ENCODE measurements at places on chromosomes 5 and 9.
A peak's percentile ranks its signal among the peaks of the same experiment; 100 is the strongest.

DNA sequence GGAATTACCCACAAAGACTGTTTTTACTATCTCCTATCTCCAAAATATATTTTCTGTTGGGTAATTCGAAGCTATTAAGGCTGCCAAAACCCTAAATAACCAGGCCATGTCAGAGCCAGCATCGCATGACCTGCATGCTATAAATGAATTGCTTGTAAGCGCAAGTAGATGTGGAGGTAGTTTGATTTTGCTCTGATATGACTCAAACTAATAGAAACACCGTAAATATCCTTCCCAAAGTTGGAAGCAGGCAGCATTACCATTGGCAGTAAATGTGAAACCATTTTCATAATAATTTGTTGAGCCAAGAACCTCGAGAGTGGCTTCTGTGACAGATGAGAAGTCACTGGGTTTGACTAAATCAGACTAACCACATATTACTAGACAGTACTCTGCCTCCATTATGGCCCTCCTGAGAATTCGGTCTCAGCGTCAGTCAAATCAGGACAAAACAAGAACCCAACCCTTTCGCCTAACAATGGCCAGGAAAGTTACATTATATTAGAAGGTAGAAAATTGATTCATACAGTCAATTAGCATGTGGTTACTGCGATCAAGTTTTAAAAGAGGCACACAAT lies 289.8 kb downstream of the SPOCK1 start:
- no peak for DNase-seq

- DNase-seq: no peak
Observed at GRCh38 chr9:89363921-89364665, 45.8 kb downstream of the SECISBP2 start.

DNA sequence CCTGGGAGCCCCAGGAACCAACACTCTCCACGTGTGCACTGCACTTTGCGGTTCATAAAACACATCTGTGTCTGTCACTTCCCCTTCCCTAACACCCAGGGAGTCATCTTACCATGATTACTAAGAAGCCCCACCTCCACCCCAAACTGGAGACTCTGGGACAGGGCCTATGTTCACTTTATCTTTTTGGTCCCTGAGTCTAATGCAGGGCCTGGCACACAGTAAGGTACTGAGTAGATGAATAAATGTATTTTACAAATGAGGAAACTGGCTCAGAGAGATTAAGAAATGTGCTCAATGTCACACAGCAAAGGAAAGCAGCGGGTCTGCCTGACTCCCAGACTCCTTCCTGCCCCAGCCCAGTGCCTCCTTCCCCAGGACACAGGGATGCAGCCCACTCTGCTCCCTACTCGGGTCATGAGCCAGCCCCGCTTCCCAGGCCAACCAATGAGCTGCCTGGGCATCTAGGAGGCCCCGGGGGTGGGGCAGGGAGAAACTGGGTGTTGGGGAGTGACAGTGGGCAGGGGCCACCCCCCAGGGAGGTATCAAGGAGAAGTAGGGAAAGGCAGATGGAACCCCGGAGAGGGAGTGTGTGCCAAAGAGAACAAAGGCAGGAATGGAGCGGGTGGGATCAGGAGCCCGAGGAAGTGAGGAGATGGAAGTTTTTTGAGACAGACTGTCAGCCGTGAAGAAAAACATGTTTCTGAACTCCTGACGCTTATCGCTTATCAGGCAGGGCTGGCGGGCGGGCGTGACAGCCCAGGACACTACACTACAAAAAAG lies 30.5 kb downstream of the SHB start:
- no peak for DNase-seq

DNA sequence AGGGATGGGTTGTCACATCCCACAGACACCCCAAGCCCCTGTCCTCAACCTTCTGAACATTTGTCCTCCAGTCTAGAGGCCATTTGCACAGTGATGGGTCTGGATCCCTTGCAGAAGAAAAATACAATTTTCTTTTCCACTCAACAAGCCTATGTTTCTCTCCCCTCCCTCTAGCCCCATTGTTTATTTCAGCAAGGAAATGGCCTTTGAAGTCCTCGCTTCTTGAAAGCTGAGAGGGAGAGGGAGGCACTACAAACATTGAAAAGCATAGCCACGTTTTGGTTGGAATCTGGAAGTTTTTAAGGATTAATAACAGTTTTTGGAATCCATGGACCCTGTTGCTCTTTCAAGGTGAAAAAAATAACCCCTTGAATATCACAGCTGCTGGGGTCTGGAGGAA lies 24.0 kb upstream of the ARSI start:
- DNase-seq: no peak

- no peak for DNase-seq
Observed at GRCh38 chr5:133455676-133456075, 156.7 kb downstream of the FSTL4 start.

DNA sequence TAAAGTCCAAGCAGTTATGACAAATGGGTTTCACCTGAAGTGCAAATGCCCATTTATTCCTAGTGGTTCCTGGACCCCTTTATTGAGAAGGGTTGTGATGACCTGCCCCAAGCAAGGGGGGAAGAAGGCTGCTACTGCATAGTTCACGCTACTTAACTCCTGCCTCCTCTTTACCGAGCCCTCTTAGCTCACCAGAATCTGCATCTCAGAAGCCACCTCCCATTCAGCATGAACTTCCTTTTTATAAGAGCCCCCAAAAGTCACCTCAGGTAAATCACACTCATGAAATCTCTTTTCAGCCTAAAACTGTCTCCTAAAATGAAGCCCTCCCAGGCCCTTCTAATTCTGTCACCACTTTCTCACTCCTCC lies 26.6 kb upstream of the C9orf72 start:
- no peak for DNase-seq

DNA sequence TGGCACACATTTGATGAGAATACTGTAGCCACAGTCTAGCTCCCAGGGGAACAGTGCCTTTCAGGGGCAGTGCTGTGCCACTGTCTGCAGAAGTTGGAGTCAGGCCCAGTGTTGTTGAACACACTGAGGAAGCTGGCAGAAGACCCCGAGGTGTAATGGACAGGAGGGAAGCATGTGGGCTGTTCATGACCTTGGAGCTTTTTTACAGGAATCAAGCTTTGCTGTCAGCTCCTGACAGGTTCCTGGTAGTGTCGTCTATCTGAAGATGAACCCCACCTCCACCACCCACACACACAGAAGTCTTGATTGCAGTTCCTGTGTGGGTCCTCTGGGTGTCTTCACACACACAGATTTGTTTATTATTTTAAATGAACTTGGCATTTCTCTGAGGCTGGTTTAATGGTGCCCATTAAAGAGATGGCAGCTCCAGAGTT lies 40.3 kb upstream of the TNFAIP8 start:
- peak; percentile 67 for DNase-seq

DNA sequence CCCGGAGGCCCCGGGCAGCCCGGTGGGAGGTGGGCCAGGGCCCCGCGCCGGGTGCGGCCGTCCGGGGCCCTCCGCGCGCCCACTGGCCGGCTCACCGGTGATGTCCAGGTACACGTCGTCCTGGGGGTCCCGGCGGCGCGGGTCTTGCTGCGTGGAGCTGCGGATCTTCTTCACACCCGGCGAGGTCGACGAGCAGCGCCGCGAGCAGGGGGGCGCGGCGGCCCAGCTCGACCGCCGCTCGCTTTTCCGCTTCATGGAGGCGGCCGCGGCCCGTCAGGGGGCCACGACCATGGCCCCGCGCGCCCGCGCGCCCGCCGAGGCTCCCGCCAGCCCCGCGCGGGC lies 548 bp downstream of the CDC14B start:
- no peak for DNase-seq

DNA sequence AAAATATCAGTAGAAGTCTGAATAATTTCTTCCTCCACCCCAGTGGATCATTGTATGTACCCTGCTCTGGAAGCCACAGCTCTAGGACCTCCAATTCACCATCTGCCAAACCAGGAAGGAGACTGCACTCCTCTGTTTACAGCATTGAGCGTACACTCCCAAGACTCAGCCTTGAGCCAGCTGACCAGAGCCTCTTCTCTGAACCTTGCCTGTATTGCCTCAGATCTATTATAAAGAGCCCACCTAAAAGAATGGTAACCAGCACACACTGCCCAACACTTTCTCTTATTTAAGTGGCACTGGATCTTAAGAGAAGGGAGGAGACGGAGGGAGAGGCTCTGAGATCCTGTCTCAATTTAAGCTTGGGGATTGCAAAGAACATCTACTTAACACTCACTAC lies 217.8 kb upstream of the RASEF start:
- no peak for DNase-seq

DNA sequence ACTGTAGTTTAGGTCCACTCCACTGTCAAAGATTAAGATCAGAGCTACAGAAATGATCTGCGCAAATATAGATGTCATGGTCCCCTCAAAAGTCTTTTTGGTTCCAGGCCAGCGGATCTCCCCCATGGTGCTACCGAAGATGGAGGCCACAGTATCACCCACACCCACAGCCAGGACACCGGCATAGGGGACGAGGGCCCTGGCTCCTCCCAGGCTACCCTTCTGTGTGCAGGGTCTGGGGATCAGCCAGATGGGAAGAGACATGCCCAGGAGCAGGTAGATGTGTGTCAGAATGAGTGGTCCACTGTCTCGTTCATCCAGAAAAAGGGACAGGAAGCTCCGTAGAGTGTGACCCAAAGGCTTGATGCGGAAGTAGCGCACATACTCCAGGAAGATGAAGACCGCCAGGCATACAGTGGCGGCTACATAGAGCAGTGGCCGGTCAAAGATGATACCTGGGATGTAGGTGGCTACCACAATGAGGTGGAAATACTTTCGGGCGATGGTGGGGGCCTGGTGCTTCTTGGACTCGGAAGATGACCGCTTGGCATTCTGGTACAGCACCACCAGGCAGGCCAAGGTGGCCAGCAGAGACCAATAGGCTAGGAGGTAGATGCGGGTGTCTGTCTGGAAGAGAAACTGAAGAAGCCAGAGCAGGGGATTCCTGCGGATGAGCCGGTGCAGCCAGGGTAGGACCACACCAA lies 1.5 kb downstream of the DOLK start:
- no peak for DNase-seq

GRCh38 chr5:53206562-53206961 lies 97.0 kb upstream of the MOCS2 start:
- DNase-seq: no peak
